ELR (cell line): ENCODE measurements at places on chromosomes 12 and 14.

GRCh38 chr14:99183311-99183710 is 88.7 kb downstream of the BCL11B start:
- DNase-seq: no peak

- DNase-seq: peak; percentile 22
Observed at GRCh38 chr12:122406701-122407164, 15.7 kb downstream of the CLIP1 start.

DNA sequence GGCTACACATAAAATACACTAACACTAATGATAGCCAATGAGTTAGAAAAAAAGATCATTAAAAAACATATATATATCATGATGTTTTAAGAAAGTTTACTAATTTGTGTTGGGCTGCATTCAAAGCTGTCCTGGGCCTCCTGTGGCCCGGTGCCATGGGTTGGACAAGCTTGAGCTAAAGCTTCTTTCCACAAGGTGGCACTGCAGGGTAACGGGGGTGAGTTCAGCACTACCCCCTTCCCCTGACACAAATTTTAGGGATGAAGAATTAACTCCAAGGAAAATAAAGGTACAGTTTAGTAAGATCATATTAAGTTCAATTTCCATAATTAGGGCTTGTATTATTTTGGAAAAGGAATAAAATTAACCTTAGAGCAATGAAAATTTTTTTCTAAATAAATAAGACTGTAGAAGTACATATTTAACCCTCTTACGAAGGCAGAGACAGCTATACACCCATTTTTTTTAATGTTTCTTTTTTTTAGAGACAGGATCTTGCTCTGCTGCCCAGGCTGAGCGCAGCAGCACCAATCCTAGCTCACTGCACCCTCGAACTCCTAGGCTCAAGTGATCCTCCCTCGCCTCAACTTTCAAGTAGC is 38.9 kb downstream of the PPP1R13B start:
- DNase-seq: peak; percentile 84

- peak; percentile 55 for DNase-seq
Observed at GRCh38 chr14:24237463-24237955, 4.8 kb downstream of the GMPR2 start.
